Activated CD8-positive, alpha-beta memory T cell treated with anti-CD3 and anti-CD28 coated beads for 1 hour (primary cell): ENCODE measurements at places on chromosomes 5 and 9.

DNA sequence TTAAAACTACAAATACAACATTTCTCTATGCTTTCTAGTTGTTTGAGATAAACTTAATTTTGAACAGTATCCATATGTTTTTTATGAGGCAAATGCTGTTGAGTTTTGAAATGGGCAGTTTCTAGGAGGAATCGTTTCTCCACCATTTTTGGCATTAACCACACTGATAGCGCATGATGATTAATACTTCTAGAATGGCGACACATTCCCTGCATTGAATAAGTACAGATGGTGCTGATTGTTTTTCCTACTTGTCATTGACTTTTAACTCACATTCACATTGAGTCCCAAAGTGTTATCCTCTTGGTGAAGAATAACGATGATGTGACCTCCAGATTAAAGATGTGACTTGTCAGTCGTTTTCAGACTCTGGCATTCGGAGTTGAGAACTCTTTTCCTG is 6.5 kb upstream of the CCDC192 start:
- DNase-seq = no peak

DNA sequence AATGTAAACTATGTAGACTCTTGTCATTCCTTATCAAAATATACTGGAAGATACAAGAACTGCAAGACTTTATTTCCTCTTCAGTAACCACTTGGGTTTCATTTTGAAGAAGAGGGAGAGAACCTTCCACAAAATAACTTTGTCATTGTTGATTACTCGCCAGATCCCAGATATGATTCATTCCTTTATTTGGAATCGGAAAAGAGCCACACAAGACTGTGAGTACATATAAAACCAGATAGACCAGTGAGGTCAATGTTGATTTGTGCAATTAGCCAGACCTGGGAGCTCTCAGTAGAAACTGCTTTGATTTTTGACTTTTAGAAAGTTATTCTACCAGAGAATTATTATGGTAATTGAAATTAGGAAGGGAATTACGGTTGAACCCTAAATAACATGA is 146.1 kb downstream of the TMEM167A start:
- no peak for DNase-seq

DNA sequence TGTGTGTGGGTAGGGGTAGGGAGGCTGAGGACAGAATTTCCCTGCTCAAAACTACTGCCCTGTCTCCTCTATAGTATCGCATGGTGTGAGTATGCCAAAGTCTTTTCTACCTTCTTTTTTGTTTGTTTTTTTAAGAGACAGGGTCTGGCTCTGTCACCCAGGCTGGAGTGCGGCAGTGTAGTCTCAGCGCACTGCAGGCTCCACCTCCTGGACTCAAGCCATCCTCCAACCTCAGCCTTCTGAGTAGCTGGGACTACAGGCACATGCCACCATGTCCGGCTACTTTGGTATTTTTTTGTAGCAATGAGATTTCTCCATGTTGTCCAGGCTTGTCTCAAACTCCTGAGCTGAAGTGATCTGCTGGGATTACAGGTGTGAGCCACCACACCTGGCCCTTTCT is 2.5 kb downstream of the SRP19 start:
- no peak for DNase-seq

- no peak for DNase-seq
These were observed 47.3 kb downstream of the TRIO start for GRCh38 chr5:14190194-14191164.

GRCh38 chr9:3262826-3263529 is 262.8 kb downstream of the RFX3 start:
- DNase-seq = no peak

- DNase-seq = no peak
These were observed 340.7 kb downstream of the TLE4 start for GRCh38 chr9:79912318-79913070.

DNA sequence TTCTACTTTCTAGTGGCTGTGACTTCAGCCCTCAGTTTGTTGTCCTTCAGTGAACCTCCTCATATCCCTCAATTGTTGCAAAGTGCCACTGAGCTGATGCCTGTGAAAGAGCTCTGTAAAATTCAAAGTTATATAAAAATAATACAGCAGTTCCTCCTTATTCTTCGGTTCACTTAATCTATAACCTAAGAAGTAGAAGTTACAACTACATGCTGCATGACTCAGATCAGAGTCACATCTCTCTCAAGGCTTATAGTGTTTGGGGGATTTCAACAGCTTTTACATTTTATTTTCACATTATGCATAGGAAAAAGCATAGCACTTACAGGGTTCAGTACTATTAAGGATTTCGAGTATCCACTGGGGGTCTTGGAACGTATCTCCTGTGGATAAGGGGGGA is 25.1 kb upstream of the GCNT1 start:
- no peak for DNase-seq

DNA sequence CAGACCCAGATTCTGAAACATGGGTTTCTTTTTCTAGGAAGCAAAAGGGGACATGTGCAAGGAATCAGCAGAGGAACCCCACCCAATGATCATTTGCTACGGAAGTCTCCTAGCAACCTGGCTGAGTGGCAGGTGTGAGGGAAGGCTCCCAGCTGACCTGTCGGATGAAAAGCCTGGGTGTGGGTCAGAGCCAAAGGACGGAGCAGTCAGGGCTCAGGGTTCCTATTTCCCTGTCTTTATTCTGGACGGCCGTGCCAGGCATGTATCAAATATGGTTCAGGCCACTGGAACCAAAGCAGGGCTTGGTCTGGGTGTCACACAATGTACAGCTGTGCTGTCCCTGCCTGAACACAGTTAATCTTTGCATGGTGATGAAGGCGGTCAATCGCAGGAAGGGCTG is 20.1 kb downstream of the STK10 start:
- DNase-seq = no peak

- DNase-seq = no peak
These were observed 104.6 kb upstream of the IRX1 start for GRCh38 chr5:3490957-3491507.

- DNase-seq = no peak
These were observed 59.8 kb downstream of the NREP start for GRCh38 chr5:111697215-111697614.

DNA sequence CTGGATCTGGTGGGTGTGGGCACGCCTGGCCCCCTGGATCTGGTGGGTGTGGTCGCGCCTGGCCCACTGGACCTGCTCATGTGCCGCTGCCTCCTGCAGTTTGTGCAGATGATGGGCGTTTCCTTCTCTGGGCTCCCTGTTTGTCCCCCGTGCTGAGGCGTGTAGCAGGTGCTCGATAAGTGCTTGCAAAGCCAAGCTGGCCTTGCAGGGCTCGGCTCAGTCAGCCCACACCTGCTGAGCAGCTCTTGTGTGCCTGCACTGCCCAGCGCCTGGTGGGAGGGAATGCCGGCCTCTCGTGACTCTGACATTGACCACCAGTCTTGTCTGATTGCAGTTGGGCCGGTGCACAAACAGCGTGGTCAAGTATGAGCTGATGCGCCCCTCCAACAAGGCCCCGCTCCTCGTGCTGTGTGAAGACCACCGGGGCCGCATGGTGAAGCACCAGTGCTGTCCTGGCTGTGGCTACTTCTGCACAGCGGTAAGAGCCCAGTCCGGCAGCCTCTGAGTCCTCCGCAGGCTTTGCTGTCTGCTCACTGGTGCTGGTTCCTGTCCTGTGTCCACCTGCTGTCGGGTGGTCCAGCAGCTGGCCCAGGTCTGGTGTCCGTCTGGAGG is 102.7 kb upstream of the CACNA1B start:
- DNase-seq = no peak

DNA sequence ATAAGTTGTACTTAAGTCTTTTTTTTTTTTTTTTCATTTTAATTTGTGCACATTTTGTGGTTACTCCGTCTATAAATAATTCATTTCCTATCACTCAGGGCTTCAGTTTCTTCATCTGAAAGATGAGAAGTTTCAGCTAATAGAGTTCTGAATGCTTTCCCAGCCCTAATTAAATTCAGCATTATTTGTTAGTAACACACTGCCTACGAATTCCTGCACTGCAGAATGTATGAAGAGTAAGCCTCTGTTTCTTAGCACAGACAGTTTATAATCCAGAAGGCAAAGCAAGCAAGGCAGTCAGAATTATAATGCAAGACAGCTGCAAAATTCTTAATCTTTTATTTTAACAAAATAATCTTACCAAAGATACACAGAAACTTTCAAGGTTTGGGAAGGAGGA is 138.0 kb upstream of the GHR start:
- DNase-seq = no peak

DNA sequence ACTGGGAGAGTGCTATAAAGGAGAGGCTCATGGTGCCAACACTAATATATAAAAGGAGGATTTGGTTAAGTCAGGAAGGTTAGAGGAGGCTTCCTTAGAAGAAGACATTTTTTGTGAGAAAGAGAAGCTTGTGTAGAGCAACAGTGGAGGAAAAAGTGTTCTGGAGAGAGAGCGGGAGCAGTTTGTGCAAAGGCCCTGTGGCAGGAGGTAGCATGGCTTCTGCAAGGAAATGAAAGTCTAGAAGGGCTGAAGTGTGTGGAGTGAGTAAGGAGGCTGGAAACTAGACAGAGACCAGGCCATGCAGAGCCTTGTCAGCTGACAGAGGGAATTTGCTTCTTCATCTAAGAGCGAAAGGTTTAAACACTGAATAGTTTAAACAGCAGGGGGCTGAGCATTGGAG is 64.4 kb upstream of the ARAP3 start:
- DNase-seq = no peak

- no peak for DNase-seq
These were observed 5.0 kb downstream of the CMYA5 start for GRCh38 chr5:79694652-79695051.

DNA sequence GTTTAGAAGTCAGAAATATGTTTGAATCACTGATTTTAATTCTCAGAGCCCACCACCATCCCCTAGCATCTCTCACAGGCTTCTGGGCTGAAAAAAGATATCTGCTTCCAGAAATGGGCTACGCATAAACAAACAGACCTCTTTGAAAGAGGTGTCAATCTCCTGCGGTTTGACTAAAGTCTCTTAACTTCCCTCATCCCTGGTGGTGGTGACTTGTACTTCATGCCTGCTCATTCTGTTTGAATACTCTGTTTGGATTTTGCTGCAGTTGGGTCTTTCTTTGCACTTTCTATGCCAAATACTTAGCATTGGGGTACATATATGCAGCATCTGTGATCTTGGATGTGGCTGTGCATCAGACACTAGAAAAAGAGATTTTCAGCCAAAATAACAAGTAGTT is 157.2 kb upstream of the ATP10B start:
- DNase-seq = no peak

DNA sequence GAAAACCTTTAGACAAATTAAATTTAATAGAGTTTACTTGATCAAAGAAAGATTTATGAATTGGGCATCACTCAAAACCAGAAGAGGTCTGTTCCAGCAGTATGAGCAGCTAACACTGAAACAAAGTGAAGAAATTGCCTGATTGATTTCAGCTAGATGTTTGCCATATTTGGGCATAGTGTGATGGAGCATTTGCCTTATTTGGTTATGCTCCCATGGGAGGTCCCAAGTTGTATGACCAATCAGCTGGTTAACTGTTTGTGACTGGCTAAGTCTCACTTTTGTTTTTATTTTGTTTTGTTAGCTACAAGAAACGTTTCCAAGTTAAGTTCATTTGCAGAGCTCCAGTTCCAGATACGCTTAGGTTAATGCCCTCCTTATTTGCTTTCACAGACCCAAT is 53.3 kb upstream of the LMNB1 start:
- DNase-seq = no peak

GRCh38 chr9:128005923-128006322 is 25.1 kb upstream of the EEIG1 start:
- DNase-seq = no peak

DNA sequence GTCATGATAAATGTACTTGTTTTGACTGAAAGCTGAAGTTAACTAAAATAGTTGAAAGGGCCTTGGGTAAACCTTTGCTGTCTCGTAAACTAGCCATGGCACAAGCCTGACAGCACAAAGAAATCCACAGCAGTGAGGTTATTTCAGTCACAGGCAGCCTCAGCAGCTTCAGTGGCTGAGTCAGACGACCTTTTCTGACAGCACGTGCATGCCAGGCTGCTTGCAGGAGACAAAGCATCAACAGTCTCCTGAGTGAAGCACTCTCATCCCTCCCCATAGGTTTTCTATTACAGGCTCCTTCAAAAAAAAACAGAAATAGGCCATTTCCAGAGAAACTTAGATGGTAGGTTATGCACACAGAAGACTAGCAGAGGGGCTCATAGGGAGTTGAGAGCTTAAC is 34.6 kb downstream of the OXCT1 start:
- no peak for DNase-seq

DNA sequence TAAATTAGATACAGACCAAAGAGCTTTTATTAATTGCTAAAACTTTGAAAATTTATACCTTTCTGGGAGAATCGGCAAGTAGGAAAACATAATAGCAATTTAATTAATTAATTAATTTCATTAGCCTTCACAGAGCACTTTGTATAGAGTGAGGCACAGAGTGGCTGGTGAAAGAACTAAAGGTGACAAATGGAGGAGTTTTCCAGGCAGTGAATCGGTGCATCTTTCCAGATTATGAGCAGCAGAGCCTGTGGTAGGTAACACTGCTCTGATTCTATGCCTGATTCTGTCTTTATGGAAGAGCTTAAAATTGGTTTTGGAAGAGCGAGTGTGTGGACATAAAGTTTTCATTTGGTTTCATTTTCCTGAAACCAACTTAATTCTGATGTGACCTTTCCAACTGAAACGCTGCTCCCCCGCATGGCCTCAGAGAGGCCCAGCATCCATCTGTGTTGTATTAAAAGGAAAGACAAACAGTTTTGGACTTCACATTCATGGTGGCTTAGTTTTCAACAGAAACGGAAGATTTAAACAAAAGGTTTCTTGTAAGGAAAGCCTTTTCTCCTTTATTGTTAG is 188.9 kb upstream of the RPS23 start:
- DNase-seq = no peak

DNA sequence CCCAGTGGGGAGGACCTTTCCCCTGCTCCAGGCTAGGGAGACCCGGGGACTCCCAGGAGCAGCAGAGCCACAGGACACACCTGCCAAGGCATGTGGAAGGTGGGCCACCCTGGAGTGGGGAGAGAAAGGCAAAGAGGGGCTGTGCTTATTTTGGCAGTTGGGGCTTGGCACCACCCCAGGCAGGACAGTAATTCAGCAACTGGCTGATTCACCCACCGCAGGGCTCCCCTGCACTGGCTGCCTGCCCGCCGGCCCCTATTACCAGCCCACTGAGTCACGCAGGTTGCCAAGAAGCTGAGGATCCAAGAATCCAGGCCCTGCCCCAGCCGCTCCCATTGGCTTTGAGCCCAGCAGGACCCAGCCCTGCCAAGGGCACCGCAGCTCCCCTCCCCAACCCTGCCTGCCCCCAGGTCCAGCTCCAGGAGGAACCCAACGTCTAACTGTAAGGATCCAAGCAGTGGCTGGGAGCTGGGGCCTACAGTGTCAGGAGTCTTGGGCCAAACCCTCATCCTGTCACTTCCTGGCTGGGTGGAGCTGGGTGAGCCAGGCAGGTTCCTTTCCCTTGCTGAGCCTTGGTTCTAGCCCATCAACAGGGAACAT is 14.2 kb upstream of the RALGDS start:
- DNase-seq = no peak

GRCh38 chr9:38090170-38090569 is 21.1 kb upstream of the SHB start:
- DNase-seq = no peak

- DNase-seq = no peak
These were observed 14.1 kb upstream of the SLC25A51 start for GRCh38 chr9:37917801-37918664.
